Body of pancreas (tissue), 4 donors: ENCODE measurements at places on chromosomes 6 and 20.

GRCh38 chr6:73231986-73232391 lies 6.7 kb upstream of the KHDC1L start:
- H3K4me3 ChIP-seq = no peak overlapping the region
- no peak for DNase-seq
- no peaks in the 10 kb centered on the region for H3K4me1 ChIP-seq
- H3K27me3 ChIP-seq = no peaks in the 10 kb centered on the region
- H3K27ac ChIP-seq = no peak overlapping the region

GRCh38 chr6:160004018-160004417 lies 35.1 kb downstream of the IGF2R start:
- no peak overlapping the region for H3K27ac ChIP-seq
- no peaks in the 10 kb centered on the region for H3K36me3 ChIP-seq
- H3K4me1 ChIP-seq = peaks cover 15% of the 10 kb centered on the region
- DNase-seq = no peak
- H3K27me3 ChIP-seq = no peaks in the 10 kb centered on the region

- H3K4me3 ChIP-seq = peak overlapping the region; percentile 10
- no peaks in the 10 kb centered on the region for H3K36me3 ChIP-seq
- DNase-seq = peak; percentile 54
- peak overlapping the region; percentile 96 for H3K27ac ChIP-seq
These were observed 967 bp downstream of the SMPDL3A start for GRCh38 chr6:122790028-122790422.

DNA sequence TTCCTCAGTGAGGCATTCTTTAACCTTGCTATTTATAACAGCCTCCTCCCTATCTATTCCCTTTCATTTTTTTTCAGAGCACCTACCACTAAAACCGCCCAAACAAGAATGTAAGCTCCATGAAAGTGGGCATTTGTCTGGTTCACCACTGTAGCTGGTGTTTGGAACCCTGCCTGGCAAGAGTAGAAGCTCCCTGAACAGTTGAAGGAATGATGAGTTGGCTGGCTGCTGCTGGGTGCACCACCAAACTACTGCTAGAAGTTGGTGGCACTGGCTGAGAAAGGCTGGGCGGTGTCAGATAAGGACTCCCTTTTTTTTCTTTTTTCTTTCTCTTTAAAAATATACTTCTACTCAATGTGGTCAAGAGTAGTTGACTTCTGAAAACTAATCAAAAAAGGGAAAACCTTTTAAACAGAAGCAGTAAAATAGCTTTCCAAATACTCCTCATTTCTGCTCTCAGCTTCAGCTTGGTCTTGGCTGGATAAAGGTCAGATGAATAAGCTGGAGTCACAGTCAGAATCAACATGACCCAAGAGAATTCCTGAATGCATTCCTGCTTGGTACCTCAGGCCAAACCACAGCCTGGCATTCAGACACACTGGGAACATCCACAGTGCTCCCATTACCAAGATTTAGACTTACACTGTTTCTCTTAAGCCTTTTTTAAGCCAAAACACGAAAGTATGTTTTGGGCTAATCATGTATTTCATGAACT lies 38.0 kb downstream of the RTN4IP1 start:
- no peak overlapping the region for H3K27ac ChIP-seq
- H3K36me3 ChIP-seq = no peaks in the 10 kb centered on the region
- no peak for DNase-seq

DNA sequence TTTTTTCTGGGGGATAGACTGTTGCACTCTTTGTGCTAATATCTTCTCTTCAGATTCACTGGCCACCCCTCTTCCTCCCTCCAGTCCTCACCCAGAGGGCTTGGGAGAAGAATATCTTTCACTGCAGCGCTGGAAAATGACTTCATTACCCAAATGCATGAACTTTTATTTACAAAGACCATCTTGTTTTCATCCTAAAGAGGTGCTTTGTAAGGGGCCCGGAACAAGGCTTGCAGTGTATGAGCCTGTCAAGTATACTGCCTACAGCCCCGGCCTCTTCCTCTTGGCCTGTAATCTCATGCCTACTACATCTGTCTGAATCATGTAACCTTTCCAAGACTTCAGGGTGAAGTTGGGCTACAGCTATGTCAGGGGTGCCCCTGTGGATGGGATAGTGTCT lies 554 bp upstream of the LAMA4 start:
- no peaks in the 10 kb centered on the region for H3K36me3 ChIP-seq
- no peaks in the 10 kb centered on the region for H3K27me3 ChIP-seq
- no peak for DNase-seq
- H3K4me1 ChIP-seq = peaks cover 5% of the 10 kb centered on the region

- no peaks in the 10 kb centered on the region for H3K36me3 ChIP-seq
- H3K27me3 ChIP-seq = no peaks in the 10 kb centered on the region
These were observed 9.9 kb upstream of the SDCBP2 start for GRCh38 chr20:1338801-1339200.

- no peaks in the 10 kb centered on the region for H3K27me3 ChIP-seq
- no peaks in the 10 kb centered on the region for H3K36me3 ChIP-seq
- no peak overlapping the region for H3K27ac ChIP-seq
- H3K4me1 ChIP-seq = peaks cover 8% of the 10 kb centered on the region
- no peak for DNase-seq
These were observed 220.8 kb upstream of the FOXA2 start for GRCh38 chr20:22805219-22805618.

GRCh38 chr6:142118925-142119324 lies 13.8 kb upstream of the GJE1 start:
- H3K27me3 ChIP-seq = no peaks in the 10 kb centered on the region
- no peaks in the 10 kb centered on the region for H3K36me3 ChIP-seq
- H3K27ac ChIP-seq = no peak overlapping the region

GRCh38 chr20:24629668-24630067 lies 160.2 kb downstream of the SYNDIG1 start:
- no peak for DNase-seq
- H3K27me3 ChIP-seq = no peaks in the 10 kb centered on the region
- H3K27ac ChIP-seq = no peak overlapping the region
- no peaks in the 10 kb centered on the region for H3K4me1 ChIP-seq
- H3K4me3 ChIP-seq = no peak overlapping the region
- no peaks in the 10 kb centered on the region for H3K36me3 ChIP-seq

GRCh38 chr20:54645445-54646155 lies 170.2 kb downstream of the DOK5 start:
- H3K4me1 ChIP-seq = peaks cover 18% of the 10 kb centered on the region
- H3K27ac ChIP-seq = peak overlapping the region; percentile 43
- H3K27me3 ChIP-seq = no peaks in the 10 kb centered on the region

DNA sequence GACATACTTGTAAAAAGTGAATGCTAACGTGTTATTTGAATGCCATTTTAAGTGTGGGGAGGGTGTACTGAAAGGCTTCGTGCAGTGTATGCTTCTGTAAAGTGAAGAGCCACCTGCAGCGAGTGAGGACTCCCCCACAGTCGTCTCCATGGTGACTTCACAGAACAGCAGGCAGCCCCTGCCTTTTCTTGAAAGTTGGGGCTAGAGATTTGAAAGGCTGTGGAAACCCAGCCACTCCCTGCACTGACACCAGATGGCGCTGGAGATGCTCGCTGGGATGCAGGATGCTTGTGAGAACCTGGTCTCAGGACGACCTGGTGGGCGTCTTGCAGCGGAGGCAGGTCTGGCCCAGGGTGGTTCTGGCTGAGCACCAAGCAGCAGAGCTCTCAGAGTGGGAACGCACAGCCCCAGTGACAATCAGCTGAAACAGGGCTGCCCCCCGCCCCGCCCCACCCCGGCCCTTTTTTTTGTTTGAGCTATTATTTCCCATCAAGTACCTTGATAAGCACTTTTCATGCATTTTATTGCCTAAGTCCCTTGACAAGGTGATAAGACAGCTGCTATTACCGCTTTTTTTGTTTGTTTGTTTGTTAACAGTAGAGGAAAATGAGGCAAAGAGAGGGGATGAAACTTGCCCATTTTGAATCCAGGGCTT lies 150.3 kb downstream of the SYCP2 start:
- DNase-seq = peak; percentile 53
- no peaks in the 10 kb centered on the region for H3K36me3 ChIP-seq
- H3K27me3 ChIP-seq = no peaks in the 10 kb centered on the region
- no peak overlapping the region for H3K27ac ChIP-seq

DNA sequence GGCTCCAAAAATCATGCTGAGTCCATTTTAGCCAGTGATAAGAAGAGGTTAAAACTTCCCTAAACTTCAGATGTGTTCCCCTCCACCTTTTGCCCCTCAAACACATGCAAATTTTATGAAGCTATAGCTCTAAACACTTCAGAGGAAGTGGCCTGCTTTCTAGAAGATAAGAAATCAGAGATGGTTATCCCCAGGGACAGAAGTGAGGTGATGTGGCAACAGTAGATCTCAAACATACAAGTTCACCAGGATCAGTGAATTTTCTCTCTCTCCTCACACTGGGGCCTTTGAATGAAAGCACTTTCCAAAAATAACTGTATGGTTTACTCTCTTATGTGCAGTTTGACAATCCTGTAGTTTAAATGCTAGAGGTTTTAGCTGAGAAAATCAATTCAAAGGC lies 332.0 kb downstream of the BTBD9 start:
- no peak for DNase-seq
- H3K4me3 ChIP-seq = no peak overlapping the region
- no peaks in the 10 kb centered on the region for H3K27me3 ChIP-seq
- no peaks in the 10 kb centered on the region for H3K4me1 ChIP-seq
- H3K27ac ChIP-seq = no peak overlapping the region
- no peaks in the 10 kb centered on the region for H3K36me3 ChIP-seq

- no peak overlapping the region for H3K27ac ChIP-seq
- H3K27me3 ChIP-seq = peaks cover 5% of the 10 kb centered on the region
- H3K4me1 ChIP-seq = no peaks in the 10 kb centered on the region
- no peak overlapping the region for H3K4me3 ChIP-seq
These were observed 20.2 kb upstream of the GJE1 start for GRCh38 chr6:142112451-142113061.

DNA sequence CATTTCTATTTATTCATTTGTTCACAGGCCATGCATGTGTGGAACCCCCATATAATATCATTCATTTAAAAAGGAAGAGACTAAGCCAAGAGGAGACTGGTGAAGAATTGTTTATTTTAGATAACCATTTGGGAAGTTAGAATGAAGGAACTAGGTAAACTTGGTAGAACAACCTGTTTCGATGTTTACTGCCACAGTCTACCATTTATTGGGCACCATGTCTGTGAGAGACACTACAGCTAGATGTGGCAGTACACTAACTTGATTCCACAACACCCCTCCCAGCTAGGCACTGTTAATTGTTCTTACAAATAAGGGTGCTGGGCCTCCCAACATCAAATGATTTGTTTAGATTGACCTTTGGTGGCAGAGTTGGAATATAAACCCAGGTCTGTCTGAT lies 592.4 kb downstream of the EPM2A start:
- DNase-seq = no peak
- no peaks in the 10 kb centered on the region for H3K36me3 ChIP-seq

DNA sequence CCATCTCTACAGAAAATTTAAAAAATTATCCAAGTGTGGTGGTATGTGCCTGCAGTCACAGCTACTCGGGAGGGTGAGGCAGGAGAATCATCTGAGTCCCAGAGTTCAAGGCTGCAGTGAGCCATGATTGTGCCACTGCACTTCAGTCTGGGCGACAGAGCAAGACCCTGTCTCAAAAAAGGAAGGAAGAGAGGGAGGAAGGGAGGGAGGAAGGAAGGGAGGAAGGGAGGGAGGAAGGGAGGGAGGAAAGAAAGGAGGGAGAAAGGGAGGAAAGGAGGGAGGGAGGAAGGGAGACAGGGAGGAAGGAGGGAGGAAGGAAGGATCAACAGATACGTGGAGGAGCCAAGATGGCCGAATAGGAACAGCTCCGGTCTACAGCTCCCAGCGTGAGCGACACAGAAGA lies 90.1 kb downstream of the ZNF217 start:
- no peak for DNase-seq
- no peaks in the 10 kb centered on the region for H3K36me3 ChIP-seq
- H3K27ac ChIP-seq = no peak overlapping the region
- H3K27me3 ChIP-seq = no peaks in the 10 kb centered on the region
- H3K4me3 ChIP-seq = no peak overlapping the region
- H3K4me1 ChIP-seq = no peaks in the 10 kb centered on the region

- H3K36me3 ChIP-seq = no peaks in the 10 kb centered on the region
- H3K27ac ChIP-seq = no peak overlapping the region
- H3K27me3 ChIP-seq = no peaks in the 10 kb centered on the region
- H3K4me3 ChIP-seq = no peak overlapping the region
- H3K4me1 ChIP-seq = no peaks in the 10 kb centered on the region
- DNase-seq = no peak
These were observed 105.0 kb downstream of the CD109 start for GRCh38 chr6:73800997-73801396.

- no peaks in the 10 kb centered on the region for H3K27me3 ChIP-seq
- no peak overlapping the region for H3K27ac ChIP-seq
- H3K36me3 ChIP-seq = no peaks in the 10 kb centered on the region
- H3K4me3 ChIP-seq = no peak overlapping the region
- no peaks in the 10 kb centered on the region for H3K4me1 ChIP-seq
These were observed 220.4 kb downstream of the KHDC1L start for GRCh38 chr6:73004861-73005260.

- no peaks in the 10 kb centered on the region for H3K27me3 ChIP-seq
- DNase-seq = no peak
- no peaks in the 10 kb centered on the region for H3K4me1 ChIP-seq
These were observed 20.0 kb downstream of the BRPF3 start for GRCh38 chr6:36216559-36216958.

DNA sequence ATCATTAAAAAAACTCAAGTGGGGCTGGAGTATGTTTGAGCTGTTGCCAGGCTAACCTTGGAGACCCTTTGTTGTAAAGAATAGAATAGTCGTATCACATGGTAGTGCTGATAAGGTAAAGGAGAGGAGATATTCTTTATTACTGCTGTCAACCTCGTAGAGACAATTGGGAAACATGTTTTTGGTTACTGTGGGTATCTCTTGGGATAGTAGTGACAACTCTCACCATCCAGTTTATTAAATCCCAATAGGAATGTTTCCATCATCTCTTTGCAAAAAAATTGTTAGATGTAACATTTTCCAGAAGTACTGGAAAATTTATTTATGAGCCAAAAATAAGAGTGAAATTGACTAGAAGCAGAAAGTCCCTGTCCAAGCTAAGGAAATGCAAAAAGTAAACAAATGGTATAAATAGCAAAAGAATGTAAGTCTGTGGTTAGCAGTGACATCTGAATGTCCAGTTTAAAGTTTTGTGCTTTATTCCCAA lies 829.3 kb upstream of the CITED2 start:
- no peak for DNase-seq
- H3K36me3 ChIP-seq = no peaks in the 10 kb centered on the region
- H3K27me3 ChIP-seq = no peaks in the 10 kb centered on the region
- H3K4me1 ChIP-seq = no peaks in the 10 kb centered on the region

- no peaks in the 10 kb centered on the region for H3K36me3 ChIP-seq
- no peaks in the 10 kb centered on the region for H3K27me3 ChIP-seq
- H3K4me3 ChIP-seq = peak overlapping the region; percentile 90
These were observed 304 bp downstream of the PBX2 start for GRCh38 chr6:32189742-32190053.

GRCh38 chr6:90202156-90202555 lies 94.5 kb downstream of the BACH2 start:
- no peak for DNase-seq
- no peaks in the 10 kb centered on the region for H3K27me3 ChIP-seq
- H3K4me1 ChIP-seq = no peaks in the 10 kb centered on the region
- no peak overlapping the region for H3K27ac ChIP-seq
- no peaks in the 10 kb centered on the region for H3K36me3 ChIP-seq
